Activated CD8-positive, alpha-beta memory T cell treated with anti-CD3 and anti-CD28 coated beads for 1 hour (primary cell): ENCODE measurements at places on chromosomes 2 and 18.

DNA sequence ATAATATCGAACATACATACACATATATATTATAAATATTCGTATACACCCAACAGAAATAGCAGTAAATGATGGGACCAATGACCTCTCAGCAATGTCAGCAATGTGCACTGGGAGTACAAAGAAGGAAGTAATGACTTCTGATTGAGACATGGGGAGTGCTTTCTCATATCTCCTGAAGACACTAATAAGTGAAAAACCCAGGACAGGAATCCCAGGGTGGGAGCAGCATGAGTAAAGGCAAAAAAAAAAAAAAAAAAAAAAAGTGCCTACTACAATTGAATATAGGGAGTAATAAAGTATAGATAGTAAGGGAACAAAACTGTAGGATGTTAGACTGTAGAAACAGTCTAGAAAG lies 491.3 kb downstream of the IRS1 start:
- DNase-seq: no peak

DNA sequence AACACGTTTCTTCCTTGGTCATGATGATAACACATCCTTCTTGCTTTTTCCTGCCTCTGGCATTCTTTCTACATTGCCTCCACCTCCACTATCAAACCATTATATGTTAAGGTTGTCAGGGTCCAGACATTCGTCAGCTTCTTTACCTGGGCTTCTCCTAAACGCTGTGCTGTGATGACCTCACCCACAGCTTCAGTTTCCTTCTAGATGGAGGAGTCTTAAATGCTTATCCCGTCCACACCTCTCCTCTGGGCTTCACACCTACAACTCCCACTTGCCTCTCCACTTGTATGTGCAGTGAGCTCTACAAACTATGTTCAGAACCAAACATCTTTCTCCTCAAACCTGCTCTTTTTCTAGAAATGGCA lies 666 bp upstream of the STAT1 start:
- DNase-seq: no peak

GRCh38 chr18:68937029-68937599 lies 139.2 kb downstream of the CCDC102B start:
- DNase-seq: no peak

GRCh38 chr2:230759481-230760167 lies 47.0 kb downstream of the CAB39 start:
- no peak for DNase-seq

GRCh38 chr2:120905298-120905697 lies 169.6 kb downstream of the GLI2 start:
- DNase-seq: no peak

DNA sequence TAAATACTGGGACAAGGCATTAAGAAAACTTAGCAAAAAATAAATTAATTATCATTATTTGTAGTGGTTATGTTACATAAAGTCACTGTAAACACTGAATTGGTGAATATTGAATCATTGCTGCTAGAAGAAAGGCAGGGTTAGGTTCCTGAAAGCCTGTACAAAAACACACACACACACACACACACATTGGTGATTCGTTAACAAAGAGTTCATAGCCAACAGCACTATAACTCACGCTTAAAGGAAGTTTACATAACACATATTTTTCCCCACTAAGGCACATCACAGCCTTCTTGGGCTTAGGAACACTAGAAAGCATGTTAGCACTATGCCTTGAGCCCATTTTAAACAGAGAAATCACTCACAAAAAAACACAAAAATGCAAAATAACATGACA lies 690.0 kb upstream of the PIK3C3 start:
- DNase-seq: no peak

GRCh38 chr2:165197346-165197745 lies 6.5 kb downstream of the SCN3A start:
- no peak for DNase-seq

GRCh38 chr2:144518748-144519596 lies 947 bp downstream of the ZEB2 start:
- DNase-seq: no peak

- no peak for DNase-seq
Observed at GRCh38 chr18:58996131-58996641, 131.5 kb downstream of the ZNF532 start.

DNA sequence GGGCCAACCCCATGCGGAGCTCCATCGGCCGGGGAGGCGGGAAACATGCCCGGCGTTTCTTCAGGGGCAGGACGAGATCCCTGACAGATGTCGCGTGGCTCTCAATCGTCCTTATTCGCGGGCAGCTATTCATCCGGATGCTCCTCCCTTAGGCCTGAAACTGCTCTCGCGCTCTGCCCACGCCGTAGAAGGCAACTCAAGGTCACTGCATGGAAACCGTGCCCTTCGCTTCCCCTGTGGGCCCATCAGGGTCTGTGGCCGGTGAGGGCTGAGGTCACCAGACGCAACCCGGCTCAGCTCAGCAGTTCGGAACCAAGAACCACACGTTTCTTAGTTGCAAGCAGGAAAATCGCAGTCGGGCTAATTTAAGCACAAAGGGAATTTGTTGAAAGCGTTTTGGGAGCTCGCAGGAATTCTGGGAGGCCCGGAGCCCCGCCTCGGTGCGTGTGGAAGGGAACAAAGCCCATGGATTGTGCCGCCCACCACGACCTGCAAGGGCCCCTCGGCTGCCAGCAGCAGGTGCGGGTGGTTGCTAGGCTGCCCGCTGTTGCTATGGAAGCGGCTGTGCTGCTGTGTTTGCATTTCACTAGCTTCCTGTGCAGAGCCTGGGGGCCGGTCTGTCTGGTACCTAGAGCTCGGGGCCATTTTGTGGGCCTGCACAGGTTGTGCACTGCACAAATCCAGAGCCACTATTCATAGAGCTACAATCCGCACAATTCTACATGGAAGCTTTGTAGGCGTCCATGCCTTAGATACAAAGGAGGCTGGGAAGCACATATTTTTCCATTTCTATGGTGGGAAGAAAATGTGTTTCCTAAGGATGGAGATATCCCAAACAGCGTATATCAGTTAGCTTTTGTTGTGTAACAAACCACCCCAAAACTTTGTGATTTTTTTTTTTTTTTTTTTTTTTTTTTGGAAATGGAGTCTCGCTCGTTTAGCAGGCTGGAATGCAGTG lies 6.0 kb upstream of the ALLC start:
- peak; percentile 25 for DNase-seq

GRCh38 chr2:28394331-28394877 lies 1.7 kb downstream of the FOSL2 start:
- no peak for DNase-seq

GRCh38 chr18:74950479-74950878 lies 258.5 kb downstream of the PTGR3 start:
- DNase-seq: no peak

GRCh38 chr2:217449444-217449843 lies 553.4 kb downstream of the TNS1 start:
- no peak for DNase-seq

- DNase-seq: no peak
Observed at GRCh38 chr2:103945083-103945482, 908.8 kb upstream of the POU3F3 start.

GRCh38 chr2:10537522-10538199 lies 89.5 kb upstream of the ODC1 start:
- DNase-seq: no peak

- no peak for DNase-seq
Observed at GRCh38 chr2:179936654-179937053, 70.4 kb downstream of the CWC22 start.

DNA sequence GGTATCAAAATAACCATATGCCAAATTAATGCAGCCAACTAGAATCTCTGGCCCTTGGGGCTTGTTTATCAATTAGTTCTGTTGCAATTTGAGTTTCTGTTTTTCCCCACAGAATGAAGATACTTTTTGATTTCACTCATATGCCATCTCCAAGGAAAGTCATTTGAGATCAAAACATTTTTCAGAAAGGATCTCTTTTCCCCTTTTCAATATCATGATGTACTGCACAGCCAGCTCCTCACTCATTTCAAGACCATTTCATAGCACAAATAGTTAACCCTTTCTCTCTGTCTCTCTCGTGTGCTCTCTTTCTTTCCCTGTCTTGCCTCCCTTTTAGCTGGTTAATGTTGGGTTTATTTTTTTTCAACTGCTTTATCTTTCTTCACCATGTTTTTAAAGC lies 387.3 kb downstream of the STK39 start:
- no peak for DNase-seq

DNA sequence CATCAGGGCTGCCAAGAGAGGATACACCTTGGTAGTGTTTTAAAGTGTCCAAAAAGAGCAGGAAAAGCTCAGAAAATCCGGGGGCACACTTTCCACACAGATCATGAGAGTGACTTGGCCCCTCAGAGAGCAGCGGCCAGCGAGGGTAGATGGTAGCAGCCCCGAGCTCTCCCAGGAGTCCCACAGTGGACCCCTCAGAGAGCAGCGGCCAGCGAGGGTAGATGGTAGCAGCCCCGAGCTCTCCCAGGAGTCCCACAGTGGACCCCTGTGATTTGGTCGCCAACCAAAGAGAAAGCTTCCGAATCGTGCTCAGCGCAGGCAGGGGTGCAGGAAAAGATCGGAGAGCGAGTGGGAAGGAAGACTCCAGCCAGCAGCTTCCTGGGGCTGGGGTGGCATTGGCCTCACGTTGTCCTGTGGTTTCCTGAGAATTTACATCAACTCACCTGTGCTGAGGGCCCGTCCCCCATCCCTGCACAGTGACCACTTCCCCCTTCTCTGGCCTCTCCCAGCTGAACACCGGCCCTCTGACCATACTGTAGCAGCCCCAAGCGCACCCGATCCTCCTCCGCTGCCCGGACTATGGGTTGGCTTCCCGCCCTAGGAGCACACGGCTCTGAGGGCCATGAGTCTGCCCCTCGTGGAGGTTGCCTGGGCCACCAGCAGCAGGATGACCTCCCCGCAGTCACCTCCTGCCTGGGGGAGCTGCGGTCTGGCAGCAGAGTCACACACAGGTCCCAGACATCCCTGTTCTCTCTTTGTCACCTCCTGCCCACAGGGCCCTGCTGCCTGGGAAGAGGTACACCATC lies 33.7 kb downstream of the MTERF4 start:
- DNase-seq: no peak

DNA sequence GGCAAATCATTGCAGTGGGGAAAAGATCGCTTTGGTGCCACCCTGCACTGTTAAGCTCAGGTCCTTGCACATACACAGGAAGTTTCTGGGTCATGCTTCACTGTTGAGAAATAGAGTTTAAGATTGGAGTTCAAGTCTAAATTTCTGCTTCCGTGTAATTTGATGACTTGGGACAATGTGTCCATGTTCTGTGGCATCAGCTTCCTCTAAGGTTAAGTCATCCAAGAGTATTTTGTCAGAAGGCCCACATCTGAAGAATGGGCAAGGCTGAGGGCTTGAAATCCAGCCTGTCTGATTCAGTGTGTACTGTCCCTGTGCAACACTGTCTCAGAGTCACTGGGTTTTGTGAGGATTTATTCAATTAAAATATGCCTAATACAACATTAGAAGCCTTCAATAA lies 880.7 kb downstream of the SUCLG1 start:
- DNase-seq: no peak

- no peak for DNase-seq
Observed at GRCh38 chr2:175111200-175111657, 56.8 kb downstream of the ATF2 start.

- DNase-seq: no peak
Observed at GRCh38 chr2:49801898-49802450, 647.7 kb upstream of the FSHR start.

DNA sequence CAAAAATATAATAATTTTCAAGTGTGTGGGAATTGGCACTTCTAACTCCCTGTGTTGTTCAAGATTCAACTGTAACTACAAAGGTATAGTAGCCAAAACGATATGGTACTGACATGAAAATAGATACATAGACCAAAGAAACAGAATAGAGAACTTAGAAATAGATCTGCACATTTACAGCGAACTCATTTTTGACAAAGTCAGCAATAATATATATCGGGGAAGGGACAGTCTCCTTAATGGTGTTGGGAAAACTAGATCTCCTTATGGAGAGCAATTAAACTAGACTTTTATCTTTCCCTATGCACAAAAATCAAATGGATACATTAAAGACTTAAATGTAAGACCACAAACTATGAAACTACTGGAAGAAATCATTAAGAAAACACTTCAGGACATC lies 1530.6 kb upstream of the SLC39A10 start:
- no peak for DNase-seq

- no peak for DNase-seq
Observed at GRCh38 chr2:182921234-182921633, 54.8 kb upstream of the FRZB start.

GRCh38 chr2:99656994-99657393 lies 167.2 kb upstream of the REV1 start:
- DNase-seq: no peak

DNA sequence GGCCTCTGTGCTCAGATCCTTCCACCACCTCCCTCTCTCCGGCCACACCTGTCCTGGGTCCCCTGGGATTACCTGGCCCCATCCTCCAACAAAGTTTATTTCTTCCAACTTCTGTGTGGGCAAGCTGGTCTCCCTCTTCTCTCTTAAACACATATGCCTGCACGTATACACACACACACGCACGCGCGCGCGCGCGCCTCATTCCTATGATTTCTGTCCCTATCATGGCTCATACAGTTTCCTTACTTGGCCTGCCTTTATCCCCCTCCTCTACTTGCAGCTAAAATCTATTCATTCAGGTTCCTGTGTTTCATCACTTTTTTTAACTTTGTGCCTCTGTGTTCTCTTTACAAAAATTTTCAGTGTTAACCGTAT lies 96.4 kb downstream of the LOXHD1 start:
- no peak for DNase-seq

DNA sequence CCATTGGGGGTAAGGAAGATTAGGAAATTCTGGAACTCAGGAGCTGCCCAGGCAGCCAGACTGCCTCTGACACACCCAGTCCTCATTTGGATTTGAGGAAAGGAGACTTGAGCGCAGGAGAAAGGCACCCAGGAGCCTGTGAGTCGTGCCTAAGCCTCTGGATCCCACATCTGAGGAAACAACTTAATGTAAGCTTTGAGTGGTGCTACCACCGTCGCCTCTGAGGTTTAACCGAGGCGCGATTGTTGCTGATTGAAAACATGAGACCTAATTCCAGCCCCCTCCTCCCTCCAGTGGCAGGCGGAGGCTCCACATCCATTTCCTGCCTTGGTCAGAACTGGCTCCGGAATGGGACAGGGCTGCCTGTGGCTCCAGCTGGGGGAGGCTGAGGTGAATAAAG lies 176.7 kb upstream of the PKDCC start:
- DNase-seq: no peak

DNA sequence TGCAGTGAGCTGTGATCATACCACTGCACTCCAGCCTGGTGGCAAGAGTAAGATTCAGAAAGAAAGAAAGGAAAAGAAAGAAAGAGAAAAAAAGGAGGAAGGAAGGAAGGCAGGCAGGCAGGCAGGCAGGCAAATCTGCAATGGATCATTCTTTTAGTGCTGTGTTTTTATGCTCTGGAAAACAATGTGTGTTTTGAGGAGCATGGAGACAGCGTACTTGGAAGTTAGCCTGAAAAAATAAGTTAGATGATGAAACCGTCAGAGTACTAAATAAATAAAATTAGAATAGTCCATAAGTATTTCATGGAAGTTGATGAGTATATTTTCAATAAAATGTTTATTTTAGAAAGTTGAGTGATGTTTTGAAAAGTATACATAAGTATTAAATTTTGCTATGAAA lies 366.4 kb upstream of the CDH20 start:
- no peak for DNase-seq

DNA sequence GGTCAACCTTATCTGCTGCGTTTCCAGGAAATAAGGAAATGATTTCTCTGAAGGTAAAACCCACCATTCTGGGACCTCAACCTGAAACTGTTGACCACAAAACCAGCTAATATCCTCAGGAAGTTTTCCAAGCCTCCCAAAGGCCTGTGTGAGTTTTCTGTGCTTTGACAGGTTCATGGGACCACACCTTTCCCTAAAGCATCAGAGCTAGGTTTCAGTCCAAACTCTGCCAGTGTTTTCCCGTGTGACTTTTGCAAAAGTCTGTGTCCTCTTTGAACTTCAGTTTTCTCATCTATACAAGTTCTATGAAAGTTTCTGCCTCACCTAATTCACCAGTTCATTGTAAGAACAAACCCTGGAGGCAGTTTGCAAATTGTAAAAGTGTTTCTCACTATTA lies 39.8 kb downstream of the VSNL1 start:
- DNase-seq: no peak
